ENCODE measurements at places on chromosomes 16 and 17.

DNA sequence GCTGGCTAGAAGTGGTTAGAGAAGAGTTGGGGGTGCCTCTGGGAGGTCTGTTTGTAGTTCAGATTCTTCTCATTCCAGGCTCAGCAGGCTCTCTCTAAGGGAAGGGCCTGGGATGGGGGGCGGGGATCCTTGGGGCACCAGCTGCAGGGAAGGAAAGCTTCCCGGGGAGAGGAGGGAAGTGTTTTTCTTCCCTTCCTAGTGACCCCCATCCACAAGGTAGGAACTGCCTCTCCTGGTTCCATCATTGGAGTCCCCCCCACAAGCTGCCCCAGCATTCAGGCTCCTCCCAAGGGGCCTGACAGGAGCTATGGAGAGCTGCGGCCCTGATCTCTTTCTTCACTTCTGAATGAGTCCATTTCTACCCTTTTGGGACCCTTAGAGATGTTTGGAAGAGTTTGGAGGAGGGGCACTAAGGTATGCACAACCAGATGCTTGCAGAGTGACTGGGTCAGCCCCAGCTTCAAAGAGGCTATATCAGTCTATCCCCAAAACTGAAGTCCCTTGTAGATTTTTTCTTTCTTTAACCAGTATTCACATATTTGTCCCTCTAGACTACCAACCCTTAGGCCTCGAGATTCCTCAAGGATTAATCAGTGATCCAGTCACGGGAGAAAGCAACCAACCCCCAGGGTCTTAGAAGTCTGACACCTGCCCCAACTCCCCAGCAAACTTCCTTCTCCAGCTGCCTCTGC is 13.9 kb upstream of the FZD2 start:
- no peak for DNase-seq

DNA sequence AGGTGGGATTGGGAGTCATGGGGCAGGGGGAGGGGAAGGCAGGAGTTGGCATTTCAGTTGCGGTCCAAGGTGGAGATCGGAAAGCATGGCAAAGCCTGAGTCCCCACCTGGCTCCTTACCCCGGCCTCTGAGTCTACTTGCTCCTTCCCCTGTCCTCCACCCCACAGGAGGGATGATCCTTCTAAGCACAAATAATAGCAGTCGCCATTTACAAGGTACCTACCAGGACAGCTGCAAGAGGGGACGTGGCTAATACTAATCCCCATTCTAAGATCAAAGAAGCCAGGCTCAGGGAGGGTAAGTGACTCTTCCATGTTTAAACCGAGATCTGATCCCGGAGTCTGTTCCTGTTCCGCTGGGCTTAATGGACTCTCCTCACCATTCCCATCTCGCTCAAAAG is 396.3 kb downstream of the SLC39A11 start:
- DNase-seq: no peak

GRCh38 chr16:57538235-57538721 is 1.9 kb upstream of the CCDC102A start:
- no peak for DNase-seq

GRCh38 chr17:81285179-81285878 is 9.8 kb downstream of the SLC38A10 start:
- peak; percentile 48 for DNase-seq

- no peak for DNase-seq
These were observed 173.2 kb downstream of the CYLD start for GRCh38 chr16:50915120-50915519.

DNA sequence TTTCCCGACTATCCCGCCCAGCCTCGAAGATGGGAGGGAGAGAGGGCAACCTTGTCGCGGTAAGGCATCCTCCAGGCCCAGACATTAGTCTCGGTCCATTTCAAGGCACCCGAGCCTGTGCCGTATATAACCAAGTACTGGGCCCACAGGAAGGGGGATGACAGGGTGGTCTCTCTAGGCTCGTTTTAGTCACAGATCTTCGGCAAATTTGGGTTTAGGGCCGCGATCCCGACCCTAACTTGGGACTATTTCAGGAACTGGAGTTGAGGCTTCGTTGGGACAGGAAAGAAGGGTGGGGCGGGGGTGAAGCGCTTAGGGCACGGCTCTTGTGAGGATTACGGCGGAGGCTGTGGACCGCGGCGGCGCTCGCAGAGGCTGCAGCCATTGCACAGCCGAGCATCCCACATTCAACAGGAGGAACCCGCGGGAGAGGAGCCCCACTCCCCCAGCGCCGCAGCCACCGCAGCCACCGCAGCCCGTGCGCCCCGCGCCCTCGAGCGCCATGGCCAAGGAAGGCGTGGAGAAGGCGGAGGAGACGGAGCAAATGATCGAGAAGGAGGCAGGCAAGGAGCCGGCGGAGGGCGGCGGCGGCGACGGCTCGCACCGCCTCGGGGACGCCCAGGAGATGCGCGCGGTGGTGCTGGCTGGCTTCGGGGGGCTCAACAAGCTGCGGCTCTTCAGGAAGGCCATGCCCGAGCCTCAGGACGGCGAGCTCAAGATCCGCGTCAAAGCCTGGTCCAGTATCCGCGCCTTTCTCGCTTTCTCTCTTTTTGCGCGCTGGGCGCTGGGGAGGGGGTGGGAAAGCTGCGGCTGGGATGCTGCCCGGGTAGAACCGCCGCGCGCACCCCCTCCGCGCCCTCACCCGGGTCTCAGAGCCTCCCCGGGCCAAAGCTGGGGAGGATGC is at the start of gene VAT1L:
VAT1L (plus strand) TSS at position 384 of the 904 bp plus-strand sequence; CDS start at position 503, 119 bp downstream.
- DNase-seq: no peak

- no peak for DNase-seq
These were observed 65.0 kb downstream of the NXN start for GRCh38 chr17:914561-914960.

DNA sequence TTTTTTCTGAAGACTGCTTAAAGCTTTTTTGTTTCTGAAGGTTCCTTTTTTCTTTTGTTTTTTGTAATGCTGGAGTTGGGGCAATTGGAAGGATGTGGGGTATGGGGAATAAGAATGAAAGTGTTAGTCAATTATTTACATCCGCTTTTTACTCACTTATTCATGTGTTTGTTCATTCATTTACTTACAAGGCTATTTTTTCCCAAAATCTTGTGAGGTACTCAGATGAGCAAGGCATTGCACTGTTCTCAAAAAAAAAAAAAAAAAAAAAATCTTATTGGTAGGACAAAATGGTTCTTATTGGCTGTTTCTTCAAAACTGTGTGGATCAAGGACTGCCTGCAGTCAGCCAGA is 55.7 kb downstream of the PLD6 start:
- DNase-seq: no peak

DNA sequence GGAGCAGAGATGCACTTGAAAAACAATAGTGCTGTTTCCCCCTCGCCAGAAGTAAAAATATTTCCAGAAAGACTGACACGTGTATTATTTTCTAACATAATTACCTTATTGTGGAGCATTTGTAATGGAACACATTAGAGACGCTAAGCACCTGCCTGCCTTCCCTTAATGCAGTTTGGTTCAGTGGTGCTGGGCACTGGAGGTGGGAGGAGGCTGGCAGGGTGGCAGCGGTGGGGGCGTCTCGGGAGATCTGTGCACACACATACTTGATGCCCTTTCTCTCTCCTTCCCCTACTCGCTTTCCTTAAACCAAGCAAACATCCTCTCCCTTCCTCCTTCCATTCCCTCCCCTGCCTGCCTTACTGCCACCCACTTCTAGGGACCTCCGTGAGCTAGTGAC is 156.6 kb upstream of the SDK2 start:
- DNase-seq: no peak

- no peak for DNase-seq
These were observed 81.8 kb downstream of the NT5M start for GRCh38 chr17:17384961-17385360.

DNA sequence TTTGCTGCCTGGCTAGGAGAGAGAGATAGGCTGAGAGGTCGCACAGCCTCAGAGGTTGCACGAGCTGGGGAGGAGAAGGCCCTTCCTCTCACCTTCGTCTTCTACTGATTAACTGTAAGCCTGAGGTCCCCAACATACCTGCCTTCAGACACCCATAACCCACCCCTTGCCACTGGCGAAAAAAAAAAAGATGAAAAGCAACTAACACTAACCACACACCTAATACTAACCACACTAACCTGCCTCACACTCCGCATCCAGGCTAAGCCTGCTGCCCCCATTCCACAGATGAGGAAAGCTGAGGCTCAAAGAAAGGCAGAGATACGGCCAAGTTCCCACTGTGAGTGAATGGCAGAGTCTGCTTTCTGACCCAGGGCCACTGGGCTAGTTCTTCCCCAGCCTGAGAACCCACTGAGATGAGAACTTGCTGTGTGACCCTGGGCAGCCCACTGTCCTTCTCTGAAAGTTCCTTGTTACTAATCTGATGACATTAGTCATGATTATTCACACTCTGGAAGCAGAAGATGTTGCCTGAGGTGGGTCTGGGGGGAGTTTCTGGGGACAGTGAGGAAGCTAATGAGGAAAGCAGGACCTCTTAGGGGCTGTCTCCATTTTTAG is 4.6 kb downstream of the IL21R start:
- DNase-seq: no peak

- DNase-seq: no peak
These were observed 10.1 kb downstream of the AFMID start for GRCh38 chr17:78197147-78197832.

- no peak for DNase-seq
These were observed 39.3 kb downstream of the CIBAR2 start for GRCh38 chr16:85072947-85073346.

- DNase-seq: no peak
These were observed 28.0 kb downstream of the NXN start for GRCh38 chr17:951325-952132.

GRCh38 chr16:89505204-89506112 is 2.7 kb upstream of the SPG7 start:
- peak; percentile 82 for DNase-seq

DNA sequence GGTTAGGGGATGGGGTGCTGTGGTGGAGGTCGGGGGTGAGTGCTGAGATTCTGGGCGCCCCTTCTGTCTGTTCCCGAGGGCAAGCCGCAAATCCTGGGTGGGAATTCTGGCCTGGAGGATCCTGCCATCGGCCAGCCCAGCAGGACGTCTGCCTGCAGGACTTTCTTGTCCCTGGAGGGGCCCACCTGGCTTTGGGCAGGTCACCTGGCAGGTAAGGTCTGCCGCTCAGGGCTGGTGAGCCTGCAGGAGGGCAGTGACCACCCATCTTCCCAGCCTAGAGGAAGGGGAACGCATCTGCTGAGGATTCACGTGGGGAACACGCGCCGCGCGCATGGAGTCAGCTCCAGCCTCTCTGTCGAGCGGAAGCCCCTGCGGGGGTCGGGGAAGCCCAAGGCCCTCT is 5.4 kb downstream of the RNF222 start:
- no peak for DNase-seq

GRCh38 chr17:77859035-77859810 is 99.3 kb upstream of the TNRC6C start:
- no peak for DNase-seq

- DNase-seq: no peak
These were observed 2.0 kb upstream of the CANT1 start for GRCh38 chr17:79011451-79012147.

DNA sequence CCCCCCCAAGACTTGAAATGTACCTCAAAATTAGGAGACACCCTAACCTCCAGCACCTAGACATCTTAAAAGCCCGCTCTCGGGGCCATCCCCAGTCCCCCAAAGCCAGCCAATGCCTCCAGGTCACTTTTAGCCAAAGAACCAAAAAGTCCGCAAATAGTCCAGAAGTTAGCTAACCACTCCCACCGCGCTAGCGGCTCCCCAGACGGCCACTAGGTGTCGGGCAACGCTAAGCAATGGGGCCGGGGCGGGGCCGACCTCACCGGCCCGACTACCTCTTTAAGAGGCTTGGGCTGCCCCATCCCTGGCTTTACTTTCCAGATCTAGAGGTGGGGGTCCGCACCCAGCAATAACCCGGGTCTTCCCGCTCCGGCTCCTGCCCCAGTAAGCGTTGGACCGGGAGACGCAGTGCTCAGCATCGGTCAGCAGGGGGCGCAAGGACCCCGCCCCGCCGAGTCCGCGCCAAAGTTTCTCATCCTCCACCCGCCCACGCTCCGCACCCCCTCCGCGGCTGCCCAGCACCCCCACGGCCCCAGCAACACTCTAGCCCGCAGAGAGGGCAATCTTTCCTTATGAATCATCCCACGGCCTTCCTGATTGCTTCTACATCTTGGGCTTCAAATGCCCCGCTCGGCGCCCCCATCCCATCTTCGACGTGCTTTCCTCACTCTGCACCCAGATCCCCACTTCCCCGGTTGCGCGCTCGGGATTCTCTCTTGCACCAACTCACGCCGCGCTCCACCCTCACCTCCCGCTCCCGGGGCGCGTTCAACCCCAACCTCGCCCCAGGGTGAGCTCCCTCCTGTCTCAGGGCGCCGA is 765 bp downstream of the COL1A1 start:
- DNase-seq: peak; percentile 72

GRCh38 chr17:74646231-74646630 is 22.7 kb upstream of the CD300E start:
- DNase-seq: no peak

- no peak for DNase-seq
These were observed 16.7 kb upstream of the CTCF start for GRCh38 chr16:67545665-67546024.

DNA sequence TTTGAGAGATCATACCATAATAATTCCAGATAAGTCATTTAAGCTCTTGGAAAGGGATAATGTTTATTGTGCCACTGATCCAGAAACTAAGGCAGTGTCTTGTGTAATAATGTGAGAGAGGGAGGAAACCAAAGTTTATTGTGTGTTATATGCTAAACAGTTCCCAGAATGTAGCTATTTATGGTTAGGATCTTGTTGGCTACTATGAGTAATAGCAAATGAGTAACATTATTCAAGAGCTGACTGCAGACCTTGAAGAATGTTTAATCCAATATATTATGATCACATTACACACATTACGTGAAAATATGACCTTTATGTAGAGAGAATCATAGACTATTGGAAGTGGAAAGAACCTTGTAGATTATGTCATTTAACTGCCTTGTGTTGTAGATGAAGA is 139.5 kb downstream of the BCAS3 start:
- DNase-seq: no peak

- DNase-seq: no peak
These were observed 49.1 kb upstream of the ACSF3 start for GRCh38 chr16:89044418-89045180.

DNA sequence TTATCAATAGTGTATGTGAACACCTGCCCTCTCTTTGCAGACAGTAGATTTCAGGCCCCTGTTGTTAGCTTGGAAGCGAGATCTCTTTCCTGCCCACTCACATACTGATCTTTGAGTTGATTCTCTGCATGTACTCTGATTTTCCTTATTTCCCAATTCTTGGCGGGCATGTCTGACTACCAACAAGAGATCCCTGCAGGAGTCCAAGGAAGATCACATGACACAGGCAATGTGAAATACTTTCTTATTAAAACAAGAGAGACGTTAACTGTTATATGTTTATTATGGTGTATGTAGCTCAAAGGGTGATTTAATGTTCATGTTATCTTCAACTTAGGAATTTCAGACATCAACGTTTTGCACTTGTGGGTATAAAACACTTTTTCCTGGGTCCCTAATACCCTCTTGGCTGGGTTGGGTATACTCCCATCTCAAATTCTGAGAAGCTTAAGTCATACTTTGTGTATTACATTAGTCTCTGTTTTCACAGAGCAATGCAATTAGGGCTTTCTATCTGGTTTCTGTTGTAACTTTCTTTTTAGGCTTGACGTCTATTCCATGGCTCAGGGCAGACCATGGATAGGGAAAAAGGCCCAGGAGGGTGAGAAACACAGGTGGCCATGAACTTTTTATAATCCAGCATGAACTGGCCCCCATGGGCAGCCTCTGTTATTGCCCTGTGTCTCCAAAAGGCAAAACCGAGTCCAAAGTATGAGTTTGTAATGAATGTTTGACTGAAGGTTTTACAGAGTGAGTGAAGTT is 32.2 kb downstream of the HSD17B2 start:
- no peak for DNase-seq
